NCI-H524 (cell line): ENCODE measurements at places on chromosomes 4 and X.

DNA sequence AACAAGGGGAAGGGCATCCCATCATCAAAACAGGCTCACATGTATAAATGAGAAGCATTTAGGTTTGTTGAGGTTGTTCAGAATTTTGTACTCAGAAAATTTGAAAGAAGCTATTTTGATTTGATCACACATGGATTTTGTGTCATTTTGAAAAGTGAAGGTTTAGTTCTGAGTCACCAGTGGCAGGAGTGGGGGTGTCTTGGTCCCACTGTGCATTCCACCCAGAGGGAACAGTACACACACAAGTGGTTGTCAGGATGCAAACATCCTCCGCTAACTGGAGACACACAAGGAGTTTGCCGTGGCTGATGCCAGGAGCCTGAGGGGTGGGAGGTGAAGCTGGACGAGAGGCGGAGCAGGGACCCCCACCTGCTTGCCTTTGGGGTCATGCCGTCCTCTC is 198.2 kb upstream of the PSAPL1 start:
- no peak for DNase-seq

- DNase-seq = no peak
These were observed 166.4 kb downstream of the PARM1 start for GRCh38 chr4:75099321-75099720.

GRCh38 chr4:124899997-124900396 is 187.5 kb upstream of the ANKRD50 start:
- no peak for DNase-seq

GRCh38 chr4:78763251-78763650 is 12.9 kb upstream of the BMP2K start:
- no peak for DNase-seq

GRCh38 chr4:59553063-59553720 is 1646.9 kb upstream of the ADGRL3 start:
- no peak for DNase-seq

DNA sequence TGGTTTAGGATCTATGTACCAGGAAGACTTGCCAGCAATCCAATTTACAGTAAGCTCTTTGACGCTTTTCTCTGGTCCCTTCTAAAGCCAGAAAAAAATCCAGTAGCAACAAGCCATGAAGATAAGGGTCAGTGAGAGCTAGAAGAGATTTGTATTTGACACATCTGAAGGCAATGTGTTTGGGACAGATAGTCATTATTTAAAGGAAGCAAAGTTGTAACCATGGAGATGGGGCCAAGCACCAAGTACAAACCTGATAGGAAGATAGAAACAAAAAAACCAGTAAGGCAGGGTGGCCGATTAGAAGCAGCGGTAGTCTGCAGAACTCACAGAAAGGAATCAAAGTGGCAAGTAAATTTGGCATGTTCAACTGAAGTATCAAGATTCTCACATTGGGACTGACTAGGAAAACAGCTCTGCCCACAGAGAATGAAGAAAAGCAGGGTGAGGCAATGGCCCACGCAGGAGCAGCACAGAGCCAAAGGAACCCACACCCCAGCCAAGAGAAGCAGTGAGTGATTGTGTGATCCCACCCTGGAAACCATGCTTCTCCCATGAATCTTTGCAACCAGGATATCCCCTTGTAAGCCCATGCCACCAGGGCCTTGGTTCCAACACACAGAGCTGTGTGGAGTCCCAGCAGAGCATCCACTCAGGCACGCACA is 12.9 kb upstream of the C4orf54 start:
- no peak for DNase-seq

DNA sequence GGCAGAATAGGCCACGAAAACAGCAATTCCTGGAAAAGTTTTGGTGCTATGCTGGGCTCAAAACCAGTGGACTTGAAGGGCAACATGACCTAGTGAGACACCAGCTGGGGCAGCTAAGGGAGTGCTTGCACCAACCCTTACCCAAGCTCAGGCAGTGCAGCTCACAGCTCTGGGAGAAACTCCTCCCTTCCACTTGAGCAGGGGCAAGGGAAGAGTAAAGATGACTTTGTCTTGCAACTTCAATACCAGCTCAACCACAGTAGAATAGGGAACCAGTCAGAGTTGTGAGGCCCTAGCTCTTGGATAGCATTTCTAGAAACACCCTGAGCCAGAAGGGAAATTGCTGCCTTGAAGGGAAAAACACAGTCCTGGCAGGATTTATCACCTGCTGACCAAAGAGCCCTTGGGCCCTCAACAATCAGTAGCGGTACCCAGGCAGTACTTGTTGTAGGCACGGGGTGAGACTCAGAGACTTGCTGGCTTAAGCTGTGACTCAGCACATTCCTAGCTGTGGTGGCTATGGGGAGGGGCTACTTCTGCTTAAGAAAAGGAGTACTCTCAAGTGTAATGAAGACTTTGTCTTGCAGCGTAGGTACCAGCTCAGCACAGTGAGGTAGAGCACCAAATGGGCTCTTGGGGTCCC is 19.7 kb upstream of the ABCG2 start:
- no peak for DNase-seq

GRCh38 chr4:128800701-128801284 is 8.7 kb upstream of the JADE1 start:
- no peak for DNase-seq
